ENCODE measurements at places on chromosomes 6 and 20.

DNA sequence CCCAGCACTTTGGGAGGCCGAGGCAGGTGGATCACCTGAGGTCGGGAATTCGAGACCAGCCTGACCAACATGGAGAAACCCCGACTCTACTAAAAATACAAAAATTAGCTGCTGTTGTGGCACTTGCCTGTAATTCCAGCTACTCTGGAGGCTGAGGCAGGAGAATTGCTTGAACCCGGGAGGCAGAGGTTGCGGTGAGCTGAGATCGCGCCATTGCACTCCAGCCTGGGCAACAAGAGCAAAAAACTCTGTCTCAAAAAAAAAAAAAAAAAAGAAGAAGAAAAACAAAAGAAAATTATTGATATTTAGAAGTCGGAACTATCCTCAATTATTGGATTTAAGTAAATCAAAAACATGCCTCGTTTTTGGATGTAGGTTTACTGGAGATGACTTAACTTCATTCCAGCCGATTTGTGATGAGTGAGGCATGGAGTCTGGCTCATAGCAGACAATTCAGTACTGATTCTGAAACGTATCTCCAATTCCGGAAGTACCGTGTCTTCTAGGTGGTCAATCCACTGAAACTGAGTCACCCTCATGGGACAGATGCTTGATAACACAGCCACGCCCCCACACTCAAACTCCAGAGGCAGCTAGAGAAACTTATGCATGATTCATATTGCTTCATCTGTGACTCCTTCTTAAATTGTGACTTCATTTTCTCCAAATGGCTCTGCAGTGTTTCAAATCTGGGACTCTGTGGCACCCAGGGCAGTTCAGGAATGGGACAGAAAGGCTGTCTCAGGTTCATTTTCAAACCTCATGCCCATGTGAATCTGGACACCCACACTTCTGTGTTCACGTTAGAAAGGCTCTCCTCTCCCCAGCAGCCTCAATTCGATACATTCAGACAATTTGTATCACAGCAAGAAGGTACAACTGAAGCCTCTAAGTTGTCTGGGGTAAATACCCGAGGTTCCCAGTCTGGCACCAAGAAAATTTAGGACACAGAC lies 110.4 kb upstream of the ARMC2 start:
- peak; percentile 99 for DNase-seq

DNA sequence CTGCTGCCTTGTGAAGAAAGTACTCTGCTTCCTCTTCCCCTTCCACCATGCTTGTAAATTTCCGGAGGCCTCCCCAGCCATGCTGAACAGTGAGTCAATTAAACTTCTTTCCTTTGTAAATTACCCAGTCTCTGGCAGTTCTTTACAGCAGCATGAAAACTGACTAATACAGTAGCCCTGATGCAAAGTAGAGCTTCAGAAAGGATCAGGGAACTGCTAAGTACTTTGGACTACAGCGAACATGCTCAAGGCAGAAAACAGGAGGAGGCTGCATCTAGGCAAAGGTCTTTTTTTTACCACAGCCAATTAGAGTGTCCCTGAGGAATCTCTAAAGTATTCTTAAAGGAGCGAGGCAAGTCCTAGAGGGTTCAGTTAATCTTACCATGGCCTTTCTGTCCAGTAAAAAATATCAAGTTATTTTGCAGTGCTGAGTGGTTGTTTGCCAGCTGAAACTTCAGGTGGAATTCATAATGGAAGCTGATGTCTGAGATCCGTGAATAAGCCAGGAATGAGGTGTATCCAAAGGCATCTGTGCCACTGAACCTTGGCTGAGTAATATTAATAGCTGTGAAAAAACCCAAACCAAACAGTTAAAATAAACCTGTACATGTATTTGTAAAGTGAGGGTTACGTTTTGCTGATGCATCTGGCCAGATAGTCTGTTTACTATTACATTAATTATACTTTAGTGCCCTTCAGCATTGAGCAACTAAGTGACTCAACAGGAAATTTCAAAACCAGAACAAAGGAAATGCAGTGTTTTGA lies 170.4 kb downstream of the PHF3 start:
- DNase-seq: no peak

GRCh38 chr6:81962198-81962597 lies 209.7 kb upstream of the TENT5A start:
- DNase-seq: no peak

GRCh38 chr6:46756469-46757213 lies 9.9 kb downstream of the ANKRD66 start:
- no peak for DNase-seq

- no peak for DNase-seq
Observed at GRCh38 chr6:148430897-148431296, 88.3 kb downstream of the SASH1 start.

DNA sequence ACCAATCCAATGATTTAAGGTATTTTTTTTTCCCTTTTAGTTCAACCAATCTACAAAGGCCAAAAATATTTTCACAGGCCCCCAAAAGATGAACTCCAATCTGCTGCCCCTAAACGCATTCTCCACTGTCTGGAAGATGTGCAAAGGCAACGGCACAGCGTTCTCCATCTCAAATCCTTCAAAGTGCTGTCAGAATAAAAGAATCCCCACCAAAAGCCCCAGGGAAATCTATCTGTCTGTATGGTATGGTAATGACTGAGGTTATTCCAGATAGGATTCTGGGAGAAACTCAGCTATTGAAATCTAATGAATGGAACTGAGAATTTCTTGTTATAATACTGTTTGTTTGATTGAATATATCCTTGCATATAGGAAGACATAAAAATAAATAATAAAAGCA lies 217.8 kb upstream of the CCN2 start:
- DNase-seq: no peak

- no peak for DNase-seq
Observed at GRCh38 chr6:168785720-168786511, 344.9 kb downstream of the SMOC2 start.

GRCh38 chr6:42551217-42551616 lies 12.6 kb upstream of the UBR2 start:
- DNase-seq: no peak

GRCh38 chr6:24226541-24226940 lies 100.5 kb downstream of the NRSN1 start:
- no peak for DNase-seq

- peak; percentile 99 for DNase-seq
Observed at GRCh38 chr20:35615667-35616464, at the start of gene SPAG4. Gene SPAG4 (plus strand): TSS chr20:35615829. CDS start chr20:35616004, 175 bp downstream.

DNA sequence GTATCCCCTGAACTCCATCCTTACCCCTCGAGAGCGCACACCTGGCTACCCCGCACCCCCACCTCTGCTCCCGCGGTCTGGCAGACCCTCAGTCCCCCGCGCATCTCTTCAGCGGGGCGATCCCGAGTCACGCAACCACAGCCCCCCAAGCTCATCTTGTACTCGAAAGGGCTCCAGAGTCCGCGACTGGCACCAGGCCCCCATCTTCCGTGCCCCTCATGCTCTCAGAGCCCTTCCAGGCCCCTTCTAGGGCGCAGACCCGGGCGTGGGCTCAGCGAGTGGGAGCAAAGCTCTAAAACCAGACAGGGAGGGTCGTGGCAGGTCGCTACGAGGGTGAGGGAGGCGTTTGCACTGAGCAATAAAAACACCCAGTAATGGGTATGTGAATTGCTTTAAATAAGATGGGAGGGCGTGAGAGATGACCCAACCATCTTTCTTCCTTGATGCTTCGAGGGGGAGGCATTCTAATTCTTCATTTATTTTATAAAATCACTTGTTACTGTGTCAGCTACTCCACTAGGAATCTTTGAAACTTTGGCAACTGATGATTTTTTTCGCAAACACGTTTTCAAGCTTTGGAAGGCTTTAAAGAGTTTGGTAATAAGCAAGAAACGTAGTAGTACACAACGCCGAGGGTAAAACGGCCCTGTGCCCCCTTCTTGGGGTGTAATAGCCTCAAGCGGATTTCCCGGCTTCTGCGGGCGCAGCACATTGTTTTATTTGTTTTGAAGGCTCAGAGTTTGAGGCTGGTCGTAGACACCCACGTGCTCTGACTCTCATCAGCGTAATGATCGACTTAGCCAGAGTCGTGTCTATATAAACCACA lies 42.6 kb upstream of the SUPT3H start:
- no peak for DNase-seq

- DNase-seq: no peak
Observed at GRCh38 chr20:35742741-35743523, 872 bp upstream of the RBM39 start.

GRCh38 chr20:49590163-49591017 lies 22.5 kb upstream of the PTGIS start:
- no peak for DNase-seq

- DNase-seq: no peak
Observed at GRCh38 chr6:7200598-7201443, 93.1 kb downstream of the RREB1 start.

GRCh38 chr6:3057063-3057770 lies 11.1 kb upstream of the RIPK1 start:
- DNase-seq: no peak

GRCh38 chr20:62961310-62961783 lies 8.8 kb downstream of the SLC17A9 start:
- DNase-seq: no peak

GRCh38 chr20:60553095-60553494 lies 594.9 kb downstream of the CDH26 start:
- no peak for DNase-seq
